Renal pelvis (tissue), 12 donors: ENCODE measurements at places on chromosomes 16 and 17. TPM values are rescaled to one million over a fixed set of nuclear protein-coding genes. Genes with fewer than 3 reads are reported as not detected.
A peak's percentile ranks its signal among the peaks of the same experiment; 100 is the strongest.

CACNG1 gene
- polyA plus RNA-seq: not detected

DNA sequence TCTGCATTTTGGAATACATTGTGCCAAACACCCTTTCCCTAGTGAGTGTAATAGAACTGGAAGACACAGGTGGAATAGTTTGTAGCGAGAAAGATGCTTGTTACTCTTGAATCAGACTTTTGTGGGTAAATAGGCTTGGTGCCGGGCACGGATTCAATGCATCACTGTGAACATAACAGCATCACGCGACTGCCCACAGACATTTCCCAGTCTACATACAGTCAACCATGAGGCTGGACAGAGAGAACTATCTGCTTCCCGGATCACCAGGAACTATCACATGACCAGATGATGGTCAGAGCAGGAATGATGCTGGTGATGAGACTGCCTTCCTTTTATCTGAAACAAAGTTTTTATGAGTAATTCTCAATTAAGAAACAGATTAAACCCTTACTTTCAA, 397 bp upstream of the KRTAP9-2 start:
- no peak for DNase-seq

IGFBP4 gene
- polyA plus RNA-seq: 358 TPM

DNA sequence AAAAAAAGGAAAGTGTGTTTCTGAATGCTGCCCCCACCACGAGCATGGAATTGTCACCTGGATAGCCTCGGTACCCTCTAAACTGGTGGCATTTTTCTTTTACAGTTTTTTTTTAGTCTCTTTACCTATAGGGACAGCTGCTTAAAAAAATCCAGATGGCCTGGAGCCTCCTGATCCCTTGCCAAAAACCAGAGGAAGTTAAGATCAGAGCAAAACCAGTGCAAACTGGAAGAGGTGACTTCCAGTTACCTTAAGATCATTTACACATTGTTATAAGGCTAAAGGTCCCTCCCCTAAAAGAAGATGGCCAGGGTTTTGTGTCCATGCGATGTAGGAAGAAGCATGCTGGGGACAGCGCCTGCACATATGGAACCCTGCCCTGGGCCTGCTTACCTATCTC, 3.5 kb downstream of the MEFV start:
- DNase-seq: no peak

DNA sequence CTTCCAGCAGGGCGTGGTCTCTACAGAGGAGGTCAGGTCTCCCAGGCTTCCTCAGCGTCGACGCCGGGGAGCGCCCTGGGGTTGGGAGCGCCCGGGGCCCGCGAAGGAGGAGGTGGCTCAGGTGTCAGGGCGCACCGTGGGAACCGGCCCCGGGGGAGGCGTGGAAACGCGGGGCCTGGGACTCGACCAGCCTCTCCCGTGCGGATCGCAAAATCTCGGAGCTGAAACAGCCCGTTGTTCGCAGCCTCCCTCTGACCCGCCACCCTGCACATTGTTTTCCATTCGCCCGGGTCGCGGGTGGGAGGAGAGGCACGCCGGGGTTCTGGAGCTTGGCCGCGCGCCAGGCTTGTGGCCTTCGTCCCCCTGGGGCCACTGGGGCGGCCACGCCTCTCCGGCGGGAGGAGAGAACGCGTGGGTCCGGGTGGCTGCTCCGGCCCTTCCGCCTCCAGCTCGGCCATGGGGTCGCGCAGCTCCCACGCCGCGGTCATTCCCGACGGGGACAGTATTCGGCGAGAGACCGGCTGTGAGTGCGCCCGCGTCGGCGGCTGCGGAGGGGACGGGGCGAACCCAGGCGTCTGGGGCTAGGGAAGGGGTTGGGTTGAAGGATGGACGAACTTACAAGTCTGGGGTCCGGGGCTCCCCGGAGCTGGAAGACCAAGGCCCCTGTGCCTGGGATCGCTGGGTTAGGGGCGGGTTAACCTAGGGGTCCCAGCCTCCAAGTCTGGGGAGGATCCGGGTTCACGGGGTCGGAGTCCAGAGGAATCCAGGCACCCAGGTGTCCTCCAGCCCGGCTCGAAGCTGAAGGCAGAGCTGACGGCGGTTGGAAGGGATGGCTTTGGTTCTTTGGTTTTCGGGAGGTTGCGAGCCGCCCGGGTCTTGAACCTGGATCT, at the start of gene CHP2:
Gene CHP2 (plus strand): TSS at position 433 of the 890 bp plus-strand sequence. CDS start 24 bp downstream, at position 457.
- peak; percentile 15 for DNase-seq

RNF40 gene
- polyA plus RNA-seq: 120 TPM

DNA sequence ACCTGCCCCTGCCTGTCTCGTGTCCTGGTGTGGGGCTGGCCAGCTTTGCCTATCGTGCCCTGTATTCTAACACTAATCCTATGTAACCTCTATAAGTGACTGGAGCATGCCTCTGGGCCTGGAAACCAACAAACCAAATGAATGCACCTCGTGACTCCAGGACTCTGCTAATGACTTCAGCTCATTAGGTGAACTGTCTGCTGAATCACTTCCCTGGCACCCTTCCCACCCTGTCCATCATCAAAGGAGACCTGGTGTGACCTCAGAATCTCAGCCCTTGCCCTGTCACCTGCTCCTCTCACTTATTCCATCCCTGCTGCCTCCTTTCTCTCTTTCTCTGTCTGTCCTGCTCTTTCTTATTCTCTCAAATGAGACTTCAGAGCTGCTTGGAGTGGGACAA, 322.4 kb downstream of the CBLN1 start:
- DNase-seq: no peak

DNA sequence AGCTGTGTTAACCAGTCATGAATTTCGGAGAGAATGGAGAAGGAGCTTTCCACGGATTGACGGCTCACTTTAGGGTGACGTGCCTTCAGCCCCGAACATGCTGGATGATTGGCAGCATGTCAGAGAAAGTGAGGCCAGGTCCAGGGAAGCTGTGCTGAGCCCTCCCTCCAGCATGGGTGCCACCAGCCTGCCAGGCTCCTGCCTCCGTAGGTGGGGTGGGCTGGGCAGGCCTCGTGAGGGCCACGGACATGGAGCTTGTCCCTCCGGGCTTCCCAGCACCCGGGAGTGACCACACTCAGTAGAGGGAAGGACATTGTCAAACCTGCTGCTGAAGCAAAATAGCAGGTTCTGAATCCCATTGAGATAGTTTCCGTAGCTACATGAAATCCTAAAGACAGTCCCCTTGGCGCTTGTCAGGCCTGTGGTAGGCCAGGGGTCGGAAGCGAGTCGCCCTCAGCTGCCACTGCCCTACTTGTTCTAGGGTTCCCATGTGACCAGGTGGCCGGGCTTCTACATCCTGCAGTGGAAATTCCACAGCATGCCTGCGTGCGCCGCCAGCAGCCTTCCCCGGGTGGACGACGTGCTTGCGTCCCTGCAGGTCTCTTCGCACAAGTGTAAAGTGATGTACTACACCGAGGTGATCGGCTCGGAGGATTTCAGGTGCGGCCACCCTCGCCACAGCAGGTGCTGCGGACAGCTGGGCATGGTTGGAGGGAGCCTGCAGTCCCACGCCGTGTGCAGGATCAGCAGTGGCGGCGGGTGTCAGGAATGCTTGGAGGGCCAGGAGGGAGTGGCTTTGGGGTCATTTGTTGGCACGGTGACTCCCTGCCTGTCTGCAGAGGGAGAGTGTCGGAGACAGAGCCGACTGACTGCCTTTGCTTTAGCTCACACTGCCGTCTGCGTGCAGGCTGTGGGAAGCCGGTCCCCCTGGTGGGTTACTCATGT, 72.3 kb downstream of the SEC14L1 start:
- DNase-seq: no peak

DNA sequence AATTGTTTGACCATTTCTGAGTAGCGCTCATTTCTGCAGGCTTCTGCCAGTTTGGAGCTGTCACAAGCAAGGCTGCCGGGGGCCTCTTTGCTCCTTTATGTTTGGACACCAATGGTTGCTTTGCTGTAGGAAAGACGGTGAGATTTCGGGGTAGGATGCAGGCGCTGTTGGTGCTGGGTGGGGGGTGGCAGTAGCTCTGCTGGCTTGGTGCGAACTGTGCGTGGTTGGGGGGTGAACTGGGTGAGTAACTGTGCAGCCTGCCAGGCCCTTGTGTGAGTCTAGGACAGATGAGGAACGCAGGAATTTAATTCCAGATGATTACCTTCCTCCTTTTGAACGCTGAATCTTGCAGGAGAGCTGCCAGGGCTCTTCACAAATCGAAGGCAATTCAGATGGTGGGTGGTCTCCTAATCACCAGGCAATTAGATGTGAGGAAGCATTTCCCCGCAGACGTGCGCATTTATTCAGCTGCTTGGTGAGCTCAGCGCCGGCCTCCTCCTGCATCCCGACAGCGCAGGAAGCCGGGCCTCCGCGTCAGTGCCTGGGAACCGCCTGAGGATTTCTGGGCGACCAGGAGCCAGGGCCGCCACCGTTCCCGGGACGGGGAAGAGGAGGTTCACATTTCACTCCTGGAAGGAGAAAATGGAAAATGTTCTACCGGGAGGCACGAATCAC, 154.4 kb downstream of the FOXL1 start:
- no peak for DNase-seq

GRCh38 chr17:62611728-62612127, 15.7 kb upstream of the MRC2 start:
- DNase-seq: no peak

DNA sequence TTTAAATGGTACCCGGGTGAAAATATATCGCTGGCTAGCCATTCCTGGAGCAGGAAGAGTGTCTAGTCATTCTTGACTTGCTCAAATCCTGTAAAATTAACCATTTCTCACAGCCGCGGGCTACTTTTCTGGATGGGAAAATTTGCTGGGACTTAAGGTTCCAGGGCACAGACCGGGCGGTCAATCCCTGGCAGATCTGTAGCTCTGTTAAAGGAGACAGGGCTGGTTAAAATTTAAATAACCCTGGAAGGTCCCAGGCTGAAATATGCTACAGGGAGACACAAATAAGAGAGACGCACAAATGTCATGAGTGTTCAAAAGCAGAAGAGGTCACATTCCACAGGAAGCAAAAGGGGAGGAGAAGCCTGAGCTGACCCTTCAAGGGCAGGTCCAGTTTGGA, 229.6 kb upstream of the HSBP1 start:
- DNase-seq: no peak

GRCh38 chr17:49260011-49260816, 29.6 kb upstream of the PHOSPHO1 start:
- peak; percentile 64 for DNase-seq
